A172 (cell line): ENCODE measurements at places on chromosomes 2 and 18.
A peak's percentile ranks its signal among the peaks of the same experiment; 100 is the strongest.

DNA sequence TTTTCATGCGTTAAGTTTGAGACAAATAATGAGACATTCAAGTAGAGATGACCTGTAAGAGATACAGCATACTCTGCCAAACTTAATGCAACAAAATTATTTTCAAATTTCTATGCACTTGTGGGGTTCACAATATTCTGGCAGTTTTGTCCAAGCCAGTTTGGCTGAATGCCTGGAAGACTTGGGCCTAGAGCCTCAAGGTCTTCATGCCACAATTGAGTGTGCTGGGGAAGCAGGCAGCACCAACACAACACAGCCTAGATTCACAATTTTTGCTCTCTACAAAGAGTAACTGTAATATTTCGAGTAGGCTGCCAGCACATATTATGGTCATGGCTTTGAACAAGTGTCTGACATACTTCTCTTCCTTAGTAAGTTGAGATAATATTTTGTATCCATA, 461.4 kb upstream of the SPHKAP start:
- no peak for DNase-seq

DNA sequence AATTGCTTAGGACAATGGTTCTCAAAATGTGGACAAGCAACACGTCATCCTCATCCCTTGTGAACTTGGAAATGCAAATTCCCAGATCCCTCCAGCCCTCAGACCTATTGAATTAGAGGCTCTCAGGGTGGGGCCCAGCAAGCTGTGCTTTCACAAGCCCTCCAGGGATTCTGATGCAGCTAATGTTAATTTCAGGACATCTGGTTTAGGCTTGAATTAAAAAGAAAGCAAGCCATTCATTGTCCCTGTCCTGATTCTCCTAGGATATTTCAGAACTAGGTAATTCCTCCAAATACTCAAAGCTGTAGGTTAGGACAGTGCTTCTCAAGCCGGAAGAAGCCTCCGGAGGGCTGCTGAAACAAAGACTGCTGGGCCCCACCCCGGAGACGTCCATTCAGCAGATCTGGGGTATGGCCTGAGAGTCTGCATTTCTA, 26.0 kb upstream of the GLI2 start:
- no peak for DNase-seq

GRCh38 chr2:182845794-182846417, 20.5 kb downstream of the FRZB start:
- no peak for DNase-seq

- DNase-seq = no peak
Measured at GRCh38 chr2:43262951-43263350, 36.5 kb upstream of the ZFP36L2 start.

GRCh38 chr2:161983866-161984265, 90.1 kb downstream of the DPP4 start:
- DNase-seq = no peak

DNA sequence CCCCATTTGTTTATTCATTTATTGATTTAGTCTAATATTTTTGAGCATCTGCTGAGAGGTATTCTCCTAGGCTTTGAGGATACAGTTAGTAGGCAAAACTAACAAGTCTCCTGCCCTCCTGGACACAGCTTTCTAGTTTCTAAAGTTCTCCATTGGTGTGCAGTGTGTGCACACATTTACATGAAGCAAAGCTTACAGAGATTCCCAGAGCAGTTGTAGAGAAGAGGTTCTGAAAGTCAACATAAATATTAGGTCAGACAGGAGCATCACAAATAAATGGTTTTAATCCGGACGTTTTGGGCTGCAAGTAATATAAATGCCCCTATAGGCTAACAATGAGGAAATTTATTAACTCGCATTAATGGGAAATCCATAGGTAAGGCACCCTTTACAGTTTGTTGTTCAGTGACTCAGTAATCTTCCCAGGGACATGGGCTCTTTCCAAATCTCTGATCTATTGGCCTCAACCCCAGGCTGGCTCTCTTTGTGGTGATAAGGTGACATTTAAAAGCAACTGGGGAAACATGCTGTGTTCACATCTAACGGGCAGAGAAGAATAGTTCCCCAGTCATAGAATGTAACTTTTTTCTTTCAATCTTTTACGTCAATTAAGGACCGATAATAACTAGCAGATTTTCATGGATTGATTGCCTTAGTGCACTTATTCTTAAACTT, 407.2 kb downstream of the PTPRM start:
- no peak for DNase-seq

DNA sequence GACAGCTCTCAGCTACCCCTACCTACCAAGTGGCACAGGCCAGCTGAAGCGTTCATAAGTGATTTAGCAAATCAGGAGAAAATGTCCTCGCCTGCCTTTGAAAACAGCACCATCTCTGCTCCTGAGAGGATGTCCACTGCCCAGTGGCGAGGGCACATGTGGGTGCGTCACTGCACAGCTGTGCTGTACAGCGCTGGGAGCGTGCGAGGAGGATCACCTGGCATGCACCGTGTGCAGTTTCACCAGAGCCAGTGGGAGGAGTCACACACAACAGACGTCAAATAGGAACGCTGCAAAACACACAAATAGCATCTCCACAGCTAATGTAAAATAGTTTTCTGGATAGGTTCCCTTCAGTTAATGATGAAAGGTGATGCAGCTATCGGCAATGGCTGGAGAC, 154.1 kb downstream of the HDAC4 start:
- DNase-seq = no peak

DNA sequence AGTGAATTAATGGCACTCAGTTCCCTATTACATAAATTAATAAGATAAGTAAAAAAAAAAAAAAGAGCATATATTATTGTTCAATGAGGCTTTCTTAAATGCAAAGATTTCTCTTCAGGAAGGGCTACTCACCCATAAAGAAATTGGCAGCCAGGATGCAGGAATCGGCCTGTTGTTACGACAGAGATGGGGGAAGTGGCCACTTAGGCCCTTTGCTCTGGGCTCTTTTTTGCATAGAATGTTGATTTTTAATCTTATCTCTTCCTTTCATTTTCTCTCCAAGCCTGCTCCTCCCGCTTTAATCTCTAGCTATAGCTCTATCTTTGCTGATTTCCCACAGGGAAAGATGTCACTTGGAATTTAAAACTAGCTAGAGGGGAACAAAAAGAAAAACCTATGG, 391.8 kb upstream of the CRIM1 start:
- no peak for DNase-seq

DNA sequence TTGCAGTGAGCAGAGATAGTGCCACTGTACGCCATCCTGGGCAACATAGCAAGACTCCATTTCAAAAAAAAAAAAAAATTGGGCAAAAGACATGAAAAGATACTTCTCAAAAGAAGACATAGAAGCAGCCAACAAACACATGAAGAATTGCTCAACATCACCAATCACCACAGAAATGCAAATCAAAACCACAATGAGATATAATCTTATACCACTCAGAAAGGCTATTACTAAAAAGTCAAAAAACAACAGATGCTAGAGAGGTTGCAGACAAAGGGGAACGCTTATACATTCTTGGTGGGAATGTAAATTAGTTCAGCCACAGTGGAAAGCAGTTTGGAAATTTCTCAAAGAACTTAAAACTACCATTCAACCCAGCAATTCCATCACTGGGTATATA, 43.1 kb upstream of the CHAC2 start:
- DNase-seq = no peak

DNA sequence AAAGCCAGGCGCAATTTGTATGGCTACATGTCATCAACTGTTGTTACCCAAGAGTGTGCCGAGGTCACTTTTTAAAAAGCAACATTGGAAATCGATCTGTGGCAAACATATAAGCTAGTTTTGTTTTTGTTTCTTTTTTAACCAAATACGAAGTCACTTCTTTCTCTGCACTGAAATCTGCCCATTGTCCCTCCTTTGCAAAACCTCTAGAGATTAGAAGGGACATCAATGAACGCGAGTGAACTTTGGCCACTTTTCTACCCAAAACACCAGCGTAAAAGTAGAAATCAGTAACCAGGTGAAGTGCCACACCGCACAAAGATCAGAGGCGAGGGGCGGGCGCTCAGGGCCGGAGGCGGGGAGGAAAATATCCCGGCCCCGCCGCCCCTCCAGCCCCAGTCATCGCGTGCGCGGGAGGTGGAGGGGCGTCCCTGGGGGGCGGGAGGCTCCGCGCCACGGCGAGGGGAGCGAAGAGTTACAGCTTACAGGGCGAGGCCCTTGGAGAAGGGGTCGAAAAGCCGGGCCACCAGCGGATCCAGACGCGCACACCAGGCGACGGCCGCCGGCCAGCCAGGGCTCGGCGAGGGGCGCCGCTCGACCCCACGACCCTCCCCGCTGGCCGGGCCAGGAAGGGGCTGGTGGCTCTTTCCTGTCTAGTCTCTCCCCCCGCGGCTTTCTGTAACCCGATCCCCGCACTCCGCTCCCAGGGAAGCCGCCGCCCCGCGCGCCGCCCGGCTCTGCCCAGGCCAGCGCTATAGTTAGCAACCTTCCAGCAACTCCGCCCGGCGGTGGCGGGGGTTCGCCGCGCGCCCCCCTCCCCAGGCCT, 993 bp downstream of the RBMS1 start:
- DNase-seq = peak; percentile 62

DNA sequence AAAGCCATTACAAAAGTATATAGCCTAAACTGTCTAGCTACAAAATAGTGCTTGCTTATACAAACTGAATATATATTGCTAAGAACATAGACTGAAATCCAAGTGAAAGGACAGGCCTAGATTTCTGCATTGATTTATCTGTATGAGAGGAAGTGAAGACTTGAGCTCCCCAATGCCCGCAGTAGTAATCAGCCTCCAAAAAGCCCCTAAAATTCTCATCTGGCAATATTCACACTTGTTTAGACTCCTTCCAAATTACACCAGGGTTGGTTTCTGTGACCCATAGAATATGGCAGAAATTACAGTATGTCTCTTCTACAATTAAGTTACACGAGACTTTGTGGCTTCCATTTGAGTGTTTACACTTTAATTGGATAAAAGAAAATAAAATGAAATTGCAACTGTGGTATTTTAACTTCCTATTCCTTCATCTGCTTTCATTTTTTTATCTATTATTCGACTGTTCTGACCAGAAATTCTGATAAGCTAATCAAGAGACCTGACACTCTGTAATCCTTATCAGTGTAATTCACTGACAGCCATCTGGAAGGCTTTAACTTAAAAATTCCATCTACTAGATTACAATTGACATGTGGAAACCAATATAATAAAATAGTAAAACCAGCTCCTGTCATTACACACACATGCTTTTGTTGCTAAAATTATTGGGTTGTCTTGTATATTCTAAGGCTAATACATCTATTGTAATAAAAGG, 21.1 kb downstream of the ABCB11 start:
- no peak for DNase-seq

- DNase-seq = no peak
Measured at GRCh38 chr2:29719639-29720038, 201.7 kb downstream of the ALK start.

- DNase-seq = no peak
Measured at GRCh38 chr2:27724905-27725701, 46.4 kb upstream of the MRPL33 start.

- no peak for DNase-seq
Measured at GRCh38 chr2:36044411-36044810, 311.2 kb upstream of the CRIM1 start.

DNA sequence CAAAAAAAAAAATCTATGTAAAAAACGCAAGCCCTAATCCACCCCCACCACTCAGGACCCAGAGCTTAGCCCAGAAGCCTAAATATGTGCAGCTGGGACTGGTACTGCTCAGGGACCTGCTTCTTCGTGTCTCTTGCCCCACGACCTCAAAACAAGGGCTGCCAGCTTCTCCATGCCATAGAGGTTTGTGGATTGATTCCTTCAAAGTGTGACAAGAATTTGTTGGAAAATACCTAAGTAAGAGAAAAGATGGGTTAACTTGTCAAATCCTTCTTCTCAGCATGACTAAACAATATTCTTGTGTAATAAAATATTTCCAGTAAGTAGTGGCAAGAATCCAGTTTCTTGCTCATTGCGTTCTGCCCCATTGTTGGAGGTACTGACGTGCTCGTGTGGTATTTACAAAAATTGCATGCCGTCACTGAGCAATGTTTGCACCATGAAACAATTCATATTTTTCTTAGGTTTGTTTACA, 825 bp upstream of the SCYGR1 start:
- peak; percentile 82 for DNase-seq

DNA sequence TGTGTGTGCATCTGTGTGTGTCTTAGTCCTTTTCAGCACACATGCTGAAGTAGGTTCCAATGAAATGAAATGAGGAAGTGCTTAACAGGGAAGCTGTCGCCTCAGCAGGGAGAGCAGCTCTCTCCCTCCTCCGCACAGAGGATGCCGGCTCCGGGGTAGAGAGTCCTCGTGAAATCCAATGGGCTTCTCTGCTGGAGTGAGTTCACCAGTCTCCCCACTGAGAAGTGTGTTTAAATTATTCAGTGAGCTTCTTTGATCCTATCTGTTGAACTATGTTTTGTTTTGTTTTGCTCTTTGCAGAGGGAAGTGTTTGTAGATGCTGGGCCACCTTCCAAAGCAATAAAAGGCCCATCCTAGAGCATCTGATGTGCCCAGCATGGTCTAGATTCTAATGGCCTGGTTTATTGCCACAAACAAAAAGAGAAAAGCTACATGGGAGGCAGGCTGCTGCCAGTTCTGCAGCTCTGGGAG, 6.7 kb downstream of the PPP1R7 start:
- DNase-seq = no peak

GRCh38 chr2:119599384-119599783, 55.1 kb downstream of the CFAP221 start:
- no peak for DNase-seq

DNA sequence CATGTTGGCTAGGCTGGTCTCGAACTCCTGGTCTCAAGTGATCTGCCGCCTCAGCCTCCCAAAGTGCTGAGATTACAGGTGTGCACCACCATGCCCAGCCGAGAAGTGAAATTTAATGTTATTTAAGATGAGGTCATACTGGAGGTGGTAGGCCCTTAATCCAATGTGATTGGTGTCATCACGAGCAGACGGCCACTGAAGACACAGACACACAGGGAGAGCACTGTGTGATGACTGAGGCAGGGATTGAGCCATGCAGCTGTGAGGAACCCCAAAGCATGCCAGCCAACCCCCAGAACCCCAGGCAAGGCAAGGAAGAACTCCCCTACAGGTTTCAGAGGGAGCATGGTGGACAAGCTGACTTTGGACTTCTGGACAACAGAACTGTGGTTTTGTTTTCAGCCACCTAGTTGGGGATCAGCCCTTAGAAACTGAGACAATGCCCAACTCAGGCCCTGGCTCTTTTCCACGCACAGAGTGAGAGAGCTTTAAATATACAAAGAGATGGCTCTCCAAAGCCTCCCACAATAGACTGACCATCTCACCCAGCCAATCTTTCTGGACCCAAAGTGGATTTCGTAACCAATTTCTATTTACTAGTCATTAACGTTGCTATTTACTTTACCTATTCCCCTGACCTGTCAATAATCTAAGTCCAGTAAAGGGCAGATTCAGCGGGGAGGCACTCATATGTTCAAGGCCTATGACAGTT, 34.2 kb downstream of the TBC1D8 start:
- no peak for DNase-seq

GRCh38 chr2:64019975-64020528, 824 bp upstream of the VPS54 start:
- peak; percentile 29 for DNase-seq

DNA sequence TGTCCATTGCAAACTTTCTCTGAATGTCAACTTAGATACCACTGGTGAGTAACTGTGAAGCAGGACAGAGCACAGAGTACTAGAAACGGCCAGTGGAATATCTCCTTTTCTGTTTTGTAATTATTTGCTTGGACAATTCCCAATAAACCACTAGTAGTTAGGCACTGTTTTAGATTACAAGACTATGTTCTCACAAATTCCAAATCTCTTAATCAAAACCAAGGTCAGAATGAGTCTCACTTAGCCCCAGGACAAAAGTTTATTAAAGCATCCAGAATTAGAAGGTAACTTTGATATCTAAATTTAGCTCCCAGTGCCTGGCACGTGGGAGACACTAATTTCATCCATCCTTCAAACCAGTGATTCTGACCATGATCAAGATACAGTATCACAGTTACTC, 89.0 kb downstream of the ZNF521 start:
- DNase-seq = no peak
